Activated gamma-delta T cell (primary cell): ENCODE measurements at places on chromosomes 16 and 17.

DNA sequence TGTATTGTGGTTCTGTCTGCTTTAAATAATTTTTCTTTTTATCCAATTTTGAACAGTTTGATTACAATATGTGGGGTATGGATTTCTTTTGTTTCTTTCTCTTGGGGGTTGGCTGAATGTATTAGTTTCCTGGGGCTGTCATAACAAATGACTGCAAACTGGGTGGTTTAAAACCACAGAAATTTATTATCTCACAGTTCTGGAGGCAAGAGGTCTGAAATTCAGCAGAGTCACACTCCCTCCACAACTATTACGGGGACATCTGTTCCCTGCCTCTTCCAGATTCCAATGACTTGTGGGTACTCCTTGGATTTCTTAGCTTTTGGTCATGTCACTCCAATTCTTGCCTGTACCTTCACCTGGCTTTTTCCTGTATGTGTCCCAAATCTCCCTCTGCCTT, 23.7 kb downstream of the COX11 start:
- no peak for DNase-seq

- DNase-seq = no peak
Observed at GRCh38 chr16:10835281-10835931, 16.8 kb upstream of the TVP23A start.

DNA sequence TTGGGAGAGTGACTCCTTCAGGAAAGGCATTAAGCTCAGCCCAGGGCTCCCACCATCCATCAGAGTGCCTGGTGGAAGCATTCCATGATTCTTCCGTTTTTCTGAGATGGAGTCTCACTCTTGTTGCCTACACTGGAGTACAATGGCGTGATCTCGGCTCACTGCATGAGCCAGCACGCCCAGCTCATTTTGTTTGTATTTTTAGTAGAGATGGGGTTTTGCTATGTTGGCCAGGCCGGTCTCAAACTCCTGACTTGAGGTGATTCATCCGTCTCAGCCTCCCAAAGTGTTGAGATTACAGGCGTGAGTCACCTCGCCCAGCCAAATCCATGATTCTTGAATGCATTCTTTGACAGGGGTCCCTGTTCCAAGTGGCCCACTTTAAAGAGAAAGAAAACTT, 23.1 kb downstream of the MIS12 start:
- DNase-seq = no peak

GRCh38 chr16:2204416-2205103, 694 bp upstream of the MLST8 start:
- no peak for DNase-seq

DNA sequence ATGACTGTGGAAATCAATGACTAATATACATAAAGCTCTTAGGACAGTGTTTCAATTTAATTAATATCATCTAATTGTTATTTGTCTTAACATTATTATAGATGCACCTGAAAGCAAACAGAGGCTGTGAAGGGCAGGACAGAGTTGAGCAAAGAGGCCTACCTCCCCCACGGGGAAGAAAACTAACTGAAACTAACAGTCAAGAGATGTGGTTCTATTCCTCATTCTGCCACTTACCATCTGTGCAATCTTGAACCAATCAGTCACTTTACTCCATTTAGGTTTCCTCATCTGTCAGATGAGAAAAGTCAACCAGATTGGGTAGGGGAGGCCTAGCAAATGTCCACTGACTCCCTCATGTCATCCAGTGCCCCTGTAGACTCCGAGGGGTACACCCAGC, 59.1 kb downstream of the C17orf67 start:
- no peak for DNase-seq

DNA sequence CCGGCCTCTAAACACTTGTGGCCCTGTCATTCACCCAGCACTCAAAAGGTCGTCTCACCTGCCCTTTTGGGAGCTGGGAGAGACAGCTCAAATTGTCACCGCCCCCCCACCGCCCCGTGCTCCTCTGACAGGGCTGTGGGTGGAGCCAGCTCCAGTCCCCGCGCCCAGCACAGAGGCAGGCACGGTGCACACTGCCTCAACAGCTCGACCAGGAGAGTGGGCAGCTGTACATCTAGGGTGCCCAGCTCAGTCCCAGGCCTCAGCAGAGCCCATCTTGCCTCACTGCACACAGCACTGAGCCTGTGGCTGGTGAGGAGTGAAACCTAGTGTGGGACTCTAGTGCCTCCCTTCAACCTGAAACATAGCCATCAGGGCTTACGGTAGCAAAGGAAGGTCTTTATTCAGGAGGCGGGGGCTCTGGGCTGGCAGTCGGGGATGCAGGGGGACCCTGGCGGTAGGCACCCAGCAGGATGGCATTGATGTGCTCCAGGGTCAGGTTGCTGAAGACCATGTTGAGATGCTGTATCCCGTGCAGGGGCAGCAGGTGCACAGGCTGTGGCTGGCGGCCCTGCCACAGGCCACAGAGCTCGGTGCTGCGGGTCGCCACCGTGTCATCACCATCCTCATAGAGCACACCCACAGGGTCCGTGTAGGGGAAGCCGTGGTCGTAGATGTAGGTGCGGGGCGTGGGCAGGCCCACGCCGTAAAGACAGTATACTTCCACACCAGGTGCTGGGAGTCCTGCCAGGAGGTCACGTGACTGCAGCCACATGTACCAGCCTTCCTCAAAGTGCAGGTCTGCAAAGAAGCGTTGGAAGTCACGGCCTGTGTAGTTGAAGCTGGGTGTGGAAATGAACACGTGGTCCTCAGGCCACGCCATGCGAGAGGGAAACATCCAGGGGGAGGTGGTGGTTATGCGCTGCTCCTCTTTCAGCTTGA, 3.1 kb upstream of the PSMB10 start:
- no peak for DNase-seq

DNA sequence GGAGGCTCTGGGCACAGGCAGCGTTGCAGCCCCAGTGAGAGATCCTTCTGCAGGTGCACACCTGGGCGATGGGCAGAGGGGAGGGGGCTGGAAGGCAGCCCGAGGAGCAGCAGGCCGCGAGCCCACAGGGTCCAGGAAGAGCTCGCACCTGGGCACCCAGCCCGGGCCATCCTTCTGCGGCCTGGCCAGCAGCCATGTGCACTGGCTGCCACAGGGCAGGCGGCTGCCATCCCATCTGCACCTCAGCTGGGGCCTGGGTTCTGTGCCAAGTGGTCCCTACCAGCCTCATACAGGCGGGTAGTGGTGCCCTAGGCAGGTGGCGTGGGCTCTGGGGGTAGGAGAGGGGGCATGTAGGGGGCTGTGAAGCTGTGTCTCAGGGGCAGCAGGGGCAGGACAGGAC, 197.2 kb downstream of the RBFOX3 start:
- no peak for DNase-seq

DNA sequence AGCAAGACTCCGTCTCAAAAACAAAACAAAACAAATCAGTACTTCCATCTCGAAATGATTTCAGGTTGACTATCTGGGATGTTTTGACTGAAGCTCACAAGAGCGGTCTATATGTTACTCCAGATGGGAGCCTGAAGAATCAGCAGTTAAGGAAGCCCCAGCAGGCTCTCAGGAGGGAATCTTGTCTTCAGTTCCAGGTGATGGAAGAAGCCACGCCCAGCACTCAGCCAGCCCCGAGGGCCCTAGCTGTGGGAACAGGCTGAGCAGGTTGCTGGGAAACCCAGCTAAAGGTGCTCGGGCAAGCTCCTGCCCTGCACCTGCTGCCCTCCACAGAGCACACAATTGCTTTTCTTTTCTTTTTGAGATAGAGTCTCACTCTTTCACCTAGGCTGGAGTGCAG, 32.4 kb downstream of the WIPI1 start:
- DNase-seq = no peak

DNA sequence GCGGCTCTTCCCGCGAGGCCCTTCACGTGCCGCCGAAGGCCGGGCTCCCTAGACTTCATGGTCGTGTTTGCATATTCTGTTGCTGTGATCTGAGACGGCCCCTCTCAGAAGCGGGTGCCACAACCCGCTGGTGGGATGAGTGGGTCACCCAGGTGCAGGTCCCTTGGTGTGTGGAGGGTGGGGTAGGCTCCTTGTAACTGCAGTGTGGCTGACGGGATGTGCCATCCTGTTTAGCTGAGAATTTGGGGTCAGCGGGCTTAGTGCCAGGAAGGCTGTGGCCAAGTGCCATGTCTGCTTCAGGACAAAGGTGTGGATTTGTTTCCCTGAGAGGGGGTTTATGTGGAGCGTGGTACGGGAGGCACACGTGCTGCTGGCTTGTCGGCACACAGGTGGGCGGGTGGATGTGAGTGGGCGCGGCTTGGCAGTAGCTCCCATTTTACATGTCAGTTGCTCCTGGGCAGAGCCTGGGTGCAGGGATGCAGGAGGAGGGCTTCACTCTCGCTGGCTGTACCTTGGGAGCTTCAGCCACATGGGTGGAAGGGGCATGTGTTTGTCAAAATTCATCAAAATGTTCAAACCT, 9.2 kb upstream of the WFIKKN1 start:
- DNase-seq = no peak

DNA sequence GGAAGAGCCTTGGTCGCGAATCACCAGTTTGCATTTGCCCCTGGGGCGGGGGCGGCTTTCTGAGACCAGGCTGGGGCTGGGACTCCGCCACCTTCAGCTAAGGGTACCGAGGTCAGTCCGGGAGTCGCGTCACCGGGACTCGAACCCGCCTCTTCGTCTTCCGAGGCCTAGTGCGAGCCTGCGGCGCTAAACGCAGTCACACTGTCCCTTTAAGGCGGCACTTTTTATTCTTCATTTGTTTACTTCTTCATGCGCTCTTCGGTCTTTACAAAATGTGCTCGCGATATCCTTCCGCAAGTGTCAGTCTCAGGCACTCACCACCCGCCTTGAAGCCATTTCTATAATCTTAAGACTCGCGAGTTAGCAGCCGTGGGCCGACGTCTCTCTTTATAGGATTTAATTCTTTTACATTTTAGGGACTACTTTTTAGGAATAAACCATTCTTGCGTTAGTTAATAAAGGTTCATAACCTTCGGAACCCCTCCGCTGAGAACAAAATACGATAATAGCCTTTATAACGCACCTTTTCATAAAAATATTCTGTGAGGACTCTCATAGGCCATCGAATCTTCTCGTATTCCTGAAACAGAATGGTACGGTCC, 593 bp upstream of the HEXIM1 start:
- peak; percentile 47 for DNase-seq

- no peak for DNase-seq
Observed at GRCh38 chr17:11240041-11240840, 772 bp upstream of the SHISA6 start.

DNA sequence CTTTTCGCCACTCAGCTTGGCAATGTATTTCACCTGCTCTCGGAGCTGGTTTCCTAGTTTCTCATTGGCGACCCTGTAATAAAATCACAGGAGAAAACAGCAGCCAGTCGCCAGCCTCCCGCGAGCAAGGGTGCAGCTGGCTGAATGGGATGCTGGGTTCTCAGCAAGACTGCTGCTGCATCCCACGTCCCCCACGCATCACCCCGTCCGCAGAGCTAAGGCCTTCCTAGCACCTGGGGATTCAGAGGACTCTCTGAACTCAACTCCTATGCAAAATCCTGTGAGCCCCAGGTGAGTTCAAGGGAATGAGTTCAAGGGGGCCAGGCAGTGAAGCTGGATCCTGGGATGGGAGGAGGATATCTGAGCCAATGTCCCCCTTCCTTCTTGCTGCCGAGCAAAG, 29.3 kb downstream of the DHX38 start:
- no peak for DNase-seq

DNA sequence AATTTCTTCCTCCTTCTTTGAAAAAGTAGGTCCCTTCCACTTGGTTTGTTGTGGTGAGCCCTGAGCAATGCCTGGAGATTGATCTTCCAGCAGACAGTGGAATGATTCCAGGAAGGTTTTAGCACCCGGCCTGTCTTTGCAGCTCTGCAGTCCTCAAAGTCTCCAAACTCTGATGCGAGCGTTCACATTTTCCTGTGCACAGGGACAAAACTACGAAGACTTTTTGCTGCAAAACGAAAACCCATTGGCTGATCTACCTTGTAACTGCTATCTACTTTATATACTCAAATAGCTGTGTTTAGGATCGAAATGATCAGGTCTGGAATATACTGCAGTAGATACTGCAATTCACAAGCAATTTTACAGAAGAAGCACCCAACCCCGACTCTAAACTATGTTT, 21.7 kb downstream of the G6PC1 start:
- DNase-seq = no peak

DNA sequence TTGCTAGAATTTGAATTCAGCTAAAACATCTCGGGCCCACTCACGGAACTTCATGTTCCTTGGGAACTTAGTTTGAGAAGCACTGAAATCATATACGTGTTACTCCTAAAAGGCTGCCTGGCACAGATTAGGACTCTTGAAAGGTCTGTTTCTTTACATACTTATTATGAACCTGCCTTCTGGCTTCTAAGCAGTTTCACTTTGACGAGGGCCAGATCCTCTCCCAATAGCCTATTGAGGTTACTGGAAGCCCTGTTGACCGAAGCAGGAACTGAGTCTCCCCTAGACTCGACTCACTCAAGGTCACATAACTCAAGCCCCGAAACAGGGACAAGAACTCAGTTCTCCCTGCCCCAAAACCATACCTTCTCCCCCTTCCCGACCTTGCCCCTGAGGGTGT, 121.9 kb upstream of the PLCG2 start:
- DNase-seq = no peak

DNA sequence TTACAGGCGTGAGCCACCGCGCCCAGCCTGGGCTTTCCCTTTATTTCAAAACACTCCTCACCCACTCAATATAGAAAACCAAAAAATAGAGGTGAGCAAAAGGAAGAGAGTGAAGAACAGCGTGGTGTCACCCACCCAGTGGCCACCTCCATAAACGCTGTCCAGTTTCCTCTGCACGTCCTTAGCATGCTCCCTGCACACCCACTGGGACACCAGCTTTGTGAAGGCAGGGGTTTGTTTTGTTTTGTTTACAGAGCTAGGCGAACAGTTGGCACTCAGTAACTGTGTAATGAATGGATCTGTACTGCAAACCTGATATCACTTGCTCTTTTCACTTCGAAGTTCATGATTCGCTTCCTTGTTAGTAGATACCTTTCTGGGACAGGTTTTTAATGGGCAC, 73.0 kb downstream of the PRKCB start:
- DNase-seq = no peak
